IMR-90 (cell line): ENCODE measurements at places on chromosomes 7 and 10. TPM values are rescaled to one million over a fixed set of nuclear protein-coding genes. Genes with fewer than 3 reads are reported as not detected.
A peak's percentile ranks its signal among the peaks of the same experiment; 100 is the strongest.

GRCh38 chr10:71611709-71612422 lies 107.7 kb downstream of the C10orf105 start:
- no peak for DNase-seq

DNA sequence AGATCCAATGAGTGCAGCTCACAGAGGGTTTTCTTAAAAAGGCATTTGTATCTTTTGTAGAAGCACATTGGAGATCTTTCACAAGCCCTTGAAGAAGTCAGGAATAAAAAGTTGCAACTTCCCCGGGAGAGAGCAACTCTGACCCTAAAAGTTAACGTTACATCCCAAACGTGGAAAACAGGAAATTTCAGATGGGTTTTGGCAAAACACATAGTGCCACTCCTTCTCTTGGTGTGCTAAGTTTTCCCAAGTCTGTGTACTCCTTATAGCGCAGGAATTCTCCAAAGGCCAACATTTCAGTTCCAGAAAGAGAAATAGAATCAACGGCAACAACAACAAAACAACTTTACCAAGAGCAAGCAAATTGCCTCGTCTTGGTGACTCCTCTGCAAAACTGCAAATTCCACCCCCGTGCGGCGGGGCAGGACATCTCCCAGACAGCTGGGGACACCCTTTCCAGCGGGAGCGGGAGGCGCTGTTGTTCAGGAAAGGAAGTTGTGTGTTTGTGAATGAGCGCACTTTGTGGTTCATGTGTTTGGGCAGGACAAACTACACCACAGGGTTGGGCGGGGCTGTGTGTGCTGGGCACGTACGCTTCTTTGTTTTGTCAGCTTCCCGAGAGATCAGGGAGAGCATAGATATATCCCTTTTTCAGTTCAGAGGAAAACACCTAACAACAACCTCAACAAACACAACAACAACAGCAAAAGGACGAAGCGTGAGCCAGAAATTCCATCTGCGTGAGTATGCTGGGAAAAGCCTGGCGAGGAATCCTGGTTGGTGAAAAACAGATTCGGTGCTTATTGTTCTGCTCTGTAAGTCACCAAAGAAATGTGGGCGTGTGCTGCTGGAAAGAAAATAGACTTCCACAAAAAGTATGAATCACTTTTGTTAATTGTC lies 294.7 kb upstream of the PITRM1 start:
- peak; percentile 93 for DNase-seq

- DNase-seq, result no peak
Observed at GRCh38 chr10:15743443-15743842, 23.7 kb upstream of the ITGA8 start.

DNA sequence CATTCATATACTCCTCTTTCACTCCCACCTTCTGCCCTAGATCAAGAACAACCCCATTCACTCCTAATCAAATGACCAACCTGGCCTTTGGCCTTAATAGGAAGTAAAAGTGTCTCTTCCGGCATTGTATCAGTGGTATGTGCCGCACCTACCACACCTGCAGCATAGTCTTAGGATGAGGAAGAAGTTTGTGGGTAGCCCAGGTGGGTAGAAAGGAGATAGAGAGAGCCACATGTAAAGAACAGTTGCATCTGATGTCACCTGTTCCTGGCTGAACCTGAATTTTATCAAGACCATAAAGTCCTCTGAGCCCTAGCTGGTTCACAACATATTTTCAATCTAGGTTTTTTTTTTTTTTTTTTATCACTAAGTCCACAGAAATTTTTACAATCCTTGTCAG lies 55.5 kb upstream of the PTPN12 start:
- no peak for DNase-seq

- DNase-seq, result no peak
Observed at GRCh38 chr10:37856881-37857286, 526 bp downstream of the ZNF248 start.

DNA sequence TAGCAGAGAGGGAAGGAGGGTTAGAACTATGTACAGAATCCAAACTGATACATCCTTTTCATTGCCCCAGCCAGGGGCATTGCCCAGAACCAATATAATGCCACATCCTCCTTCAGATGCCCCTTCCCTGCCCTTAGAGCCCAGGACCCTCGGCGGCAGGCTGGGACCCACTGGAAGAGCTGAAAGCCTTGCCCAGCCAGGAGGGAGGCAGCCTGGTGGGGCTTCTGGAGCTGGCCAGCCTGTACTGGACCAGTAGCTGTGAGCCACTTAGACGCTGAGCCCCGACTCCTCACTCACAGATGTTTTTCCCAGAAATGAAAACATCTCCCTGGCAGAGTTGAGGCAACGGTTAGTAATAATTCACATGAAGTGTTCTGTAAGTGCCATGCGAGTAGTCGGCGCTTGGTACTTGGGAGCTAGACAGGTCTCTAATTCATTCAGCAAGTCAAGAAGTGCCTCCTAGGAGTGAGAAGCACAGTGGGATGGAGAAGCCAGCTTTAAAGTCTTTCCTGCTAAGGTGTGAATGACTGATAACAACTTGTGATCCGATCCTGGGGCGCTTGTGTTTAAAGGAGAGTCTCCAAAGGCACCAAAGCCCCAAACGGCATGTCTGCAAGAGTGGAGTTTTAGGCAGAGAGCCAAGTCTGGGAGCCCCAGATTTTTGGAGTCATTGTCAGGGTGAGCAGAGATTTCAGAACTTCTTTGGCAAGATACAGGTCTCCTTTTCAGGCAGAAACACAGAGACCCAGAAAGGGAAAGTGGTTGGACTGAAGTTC lies 9.8 kb downstream of the VSIR start:
- DNase-seq, result peak; percentile 52

DNA sequence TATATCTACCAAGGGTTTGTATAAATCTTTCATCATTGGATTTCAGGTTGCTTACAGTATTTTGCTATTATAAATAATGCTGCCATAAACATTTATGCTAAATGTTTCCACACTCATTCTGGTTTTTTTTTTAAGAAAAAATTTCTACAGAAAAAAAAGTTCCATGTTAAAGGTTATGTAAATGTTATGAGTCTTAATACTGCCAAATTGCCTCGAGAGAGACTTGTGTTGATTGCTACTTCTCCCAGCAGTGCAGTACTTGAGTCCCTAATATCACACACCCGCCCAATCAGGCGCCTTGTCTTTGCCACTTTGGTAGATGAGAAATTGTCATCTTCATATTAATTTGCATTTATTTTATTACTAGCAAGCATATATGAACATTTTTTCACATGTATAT lies 96.7 kb upstream of the TMEM26 start:
- DNase-seq, result peak; percentile 13

DNA sequence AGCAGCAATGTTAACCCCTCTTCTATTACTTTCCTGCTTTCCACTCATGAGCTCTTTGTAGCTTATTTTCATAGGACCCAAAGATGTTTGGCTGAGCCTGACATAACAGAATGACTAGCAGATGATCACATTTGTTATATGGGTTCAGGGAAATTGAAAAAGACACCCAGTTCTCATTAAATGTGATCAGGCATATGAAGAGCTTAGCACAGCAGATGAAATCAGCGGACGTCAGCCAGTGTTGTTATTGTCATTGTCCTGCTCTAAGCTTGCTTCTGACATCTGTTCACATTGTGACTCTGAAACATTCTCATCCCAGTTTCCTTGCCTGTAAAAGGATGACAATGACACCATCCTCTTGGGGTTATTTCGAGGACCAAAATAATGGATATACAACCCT lies 43.5 kb downstream of the FAM241B start:
- DNase-seq, result no peak

GRCh38 chr7:47780555-47780954 lies 167.7 kb downstream of the PKD1L1 start:
- no peak for DNase-seq

- no peak for DNase-seq
Observed at GRCh38 chr10:52682766-52683165, 89.8 kb downstream of the MBL2 start.

DNA sequence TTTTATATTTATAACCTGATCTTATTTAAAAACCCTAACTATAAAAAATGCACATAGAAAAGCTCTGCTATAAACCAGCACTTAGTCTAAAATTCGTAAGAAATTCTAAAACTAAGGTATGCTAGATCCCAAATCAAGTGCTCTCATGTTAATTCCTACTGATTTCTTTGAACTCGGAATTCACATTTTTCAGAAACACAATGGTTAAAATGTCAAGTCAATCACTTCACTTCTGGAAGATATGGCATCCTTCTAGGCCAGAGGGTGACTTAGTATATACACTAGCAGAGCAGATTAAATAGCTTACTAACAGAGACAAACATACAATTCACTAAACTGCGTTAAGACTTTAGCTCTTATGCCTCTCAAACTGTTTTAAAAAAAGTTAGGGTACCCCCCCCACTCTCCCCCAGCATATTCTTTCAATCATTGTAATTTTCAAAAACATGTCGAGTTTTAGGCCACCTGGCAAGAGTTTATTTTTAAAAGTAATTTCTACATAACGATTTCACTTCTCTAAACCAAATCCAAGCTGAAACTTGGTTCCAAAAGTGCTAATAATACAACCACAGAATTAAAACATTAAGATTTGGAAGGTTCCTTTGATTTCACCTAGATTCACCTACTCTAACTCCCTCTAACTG lies 129.4 kb downstream of the NRBF2 start:
- no peak for DNase-seq

- DNase-seq, result peak; percentile 28
Observed at GRCh38 chr7:105352901-105353668, 35.6 kb downstream of the SRPK2 start.

LSM8 gene
- total RNA-seq, result 9.7 and 33.9 TPM in 2 replicates

ZNF425 gene
- 2.3 and 2.8 TPM in 2 replicates for total RNA-seq

PTF1A gene
- not detected in 2 replicates for total RNA-seq

ODAD2 gene
- total RNA-seq, result 0.72 and 1.1 TPM in 2 replicates

KLLN gene
- total RNA-seq, result 0.36 and 0.56 TPM in 2 replicates

GSTO2 gene
- total RNA-seq, result 1.9 and 2.3 TPM in 2 replicates

CHRM2 gene
- 144 and 184 TPM in 2 replicates for total RNA-seq

FAM24B gene
- 1.6 and 2.2 TPM in 2 replicates for total RNA-seq

PAX2 gene
- not detected in 2 replicates for total RNA-seq

DPYSL4 gene
- total RNA-seq, result 7.2 and 8.1 TPM in 2 replicates

RAB18 gene
- total RNA-seq, result 17.6 and 53.0 TPM in 2 replicates

CALHM1 gene
- not detected in 2 replicates for total RNA-seq
